ENCODE measurements at places on chromosomes 3 and 15.

DNA sequence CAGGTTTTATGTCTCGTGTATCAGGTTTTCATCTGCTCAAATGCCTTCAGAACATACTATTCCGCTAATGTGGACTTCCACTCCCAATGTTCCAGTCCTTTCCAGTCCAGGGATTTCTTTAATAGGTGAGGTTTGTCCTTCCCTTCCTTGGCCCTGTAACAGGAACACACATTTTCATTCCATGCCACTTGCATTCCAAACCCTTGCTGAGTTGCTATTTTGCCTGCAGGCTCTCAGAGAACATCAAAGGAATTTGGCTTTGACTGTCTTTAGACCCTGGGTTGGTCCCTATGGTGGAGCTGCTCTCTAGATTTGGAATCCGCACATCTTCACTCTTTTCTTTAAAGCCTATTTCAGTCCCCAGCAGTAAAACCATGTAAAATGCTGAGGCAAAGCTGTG is 12.3 kb upstream of the ALCAM start:
- DNase-seq = no peak

DNA sequence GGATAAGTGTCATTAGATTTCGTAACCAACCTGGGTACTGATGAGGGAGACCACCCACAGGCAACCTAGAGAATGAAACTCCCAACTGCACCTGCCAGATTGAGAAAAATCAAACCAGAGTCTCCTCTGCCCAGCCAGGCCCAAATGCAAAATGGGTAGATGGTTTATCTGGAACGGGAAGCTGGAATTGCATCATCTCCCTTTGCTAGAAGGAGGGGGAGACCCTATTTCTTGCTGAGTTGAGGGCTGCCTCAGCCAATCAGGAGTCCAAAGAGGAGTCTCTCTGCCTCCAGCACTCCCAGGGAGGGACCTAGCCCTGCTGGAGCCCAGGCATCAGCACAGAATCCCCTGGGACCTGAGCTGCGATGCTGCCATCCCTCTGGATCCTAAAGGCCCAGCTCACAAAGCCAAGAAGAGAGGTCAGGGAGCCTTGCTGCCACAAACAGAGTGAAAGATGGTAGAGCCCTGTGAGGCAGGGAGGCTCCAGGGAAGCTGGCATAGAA is 8.1 kb downstream of the RMDN3 start:
- DNase-seq = no peak

GRCh38 chr3:114582929-114583328 is 289.1 kb downstream of the TIGIT start:
- DNase-seq = no peak

- DNase-seq = no peak
These were observed 132.7 kb upstream of the SLC2A2 start for GRCh38 chr3:171159024-171159821.

- DNase-seq = no peak
These were observed 5.8 kb upstream of the PLA2G4D start for GRCh38 chr15:42100021-42100800.

GRCh38 chr3:38722781-38723568 is 73.5 kb upstream of the SCN5A start:
- DNase-seq = no peak

- no peak for DNase-seq
These were observed 56.0 kb downstream of the KLF13 start for GRCh38 chr15:31382713-31383045.

DNA sequence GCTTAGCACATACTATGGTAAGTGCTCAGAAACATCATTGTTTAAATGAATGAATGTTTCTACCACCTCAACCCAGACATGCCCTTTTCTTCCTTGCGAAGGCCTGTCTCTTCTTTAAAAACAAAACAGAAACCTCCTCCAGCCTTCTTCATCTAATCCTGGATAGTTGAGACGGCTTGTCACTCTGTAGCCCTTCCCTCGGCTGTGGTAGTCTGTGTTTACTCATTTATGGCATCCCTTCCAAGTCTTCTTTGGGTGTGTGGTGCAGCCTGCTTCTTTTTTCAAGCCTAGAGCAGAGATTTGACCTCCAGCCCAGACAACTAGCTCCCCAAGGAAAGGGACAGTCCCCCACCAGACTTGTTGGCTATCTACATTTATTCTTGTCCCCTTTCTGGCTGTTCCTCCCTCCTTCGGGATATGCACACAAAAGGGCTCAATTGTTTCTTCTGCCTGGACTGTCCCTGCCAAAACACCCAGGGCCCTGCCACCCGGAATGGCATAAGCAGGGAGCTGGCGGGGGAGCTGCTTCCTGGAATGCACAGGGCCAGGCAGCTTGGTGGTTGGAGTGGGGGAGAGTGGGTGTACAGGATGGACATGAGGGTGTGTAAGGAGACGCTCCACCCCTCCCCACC is 67.8 kb downstream of the ITGA11 start:
- no peak for DNase-seq

- no peak for DNase-seq
These were observed 2.8 kb downstream of the RPS17 start for GRCh38 chr15:82537351-82537908.

DNA sequence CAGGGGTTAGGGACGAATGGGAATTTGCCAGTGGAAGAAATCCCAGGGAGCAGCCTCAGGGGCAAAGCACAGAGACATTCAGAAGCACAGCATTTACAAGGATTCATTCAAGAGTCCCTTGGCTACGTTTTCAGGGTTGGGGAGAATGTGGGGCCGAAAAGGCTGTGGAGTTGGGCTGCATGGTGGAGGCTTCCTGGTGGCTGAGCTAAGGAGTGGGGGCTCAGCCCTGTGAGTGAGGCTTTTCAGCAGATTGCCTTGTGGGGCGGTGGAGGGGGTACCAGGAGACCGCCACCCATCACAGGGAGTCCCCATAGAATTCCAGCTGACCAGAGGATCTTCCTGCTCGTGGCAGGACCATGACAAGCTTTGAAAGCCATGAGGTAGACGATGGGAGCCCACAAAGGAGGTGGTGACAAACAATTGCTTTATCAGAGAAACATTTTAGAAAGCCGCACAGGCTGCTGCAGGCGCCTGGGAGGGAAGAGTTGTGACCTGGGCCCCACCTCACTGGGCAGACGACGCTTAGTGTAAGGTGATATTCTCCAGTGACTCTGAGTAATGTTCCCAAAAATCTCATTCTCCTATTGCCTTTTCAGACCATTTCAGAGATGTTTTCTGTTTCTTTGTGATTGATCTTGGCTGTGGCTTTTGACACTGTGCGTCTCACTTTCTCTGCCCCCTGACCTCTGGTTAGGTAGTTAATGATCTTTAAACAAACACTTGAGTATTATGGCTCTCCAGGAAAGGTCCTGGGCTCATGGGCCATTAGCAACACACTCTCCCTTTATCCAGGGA is 128.0 kb downstream of the DNAJB8 start:
- no peak for DNase-seq

GRCh38 chr3:132343018-132343612 is 25.9 kb downstream of the ACP3 start:
- no peak for DNase-seq

GRCh38 chr3:196472286-196472685 is 31.3 kb downstream of the RNF168 start:
- DNase-seq = no peak

- DNase-seq = peak; percentile 50
These were observed 99.8 kb upstream of the CPNE4 start for GRCh38 chr3:132134611-132135010.

Data from kidney epithelial cell (primary cell).